Left ventricle myocardium inferior (tissue), 1 donor: ENCODE measurements at places on chromosomes 1 and 21. TPM values are rescaled to one million over a fixed set of nuclear protein-coding genes. Genes with fewer than 3 reads are reported as not detected.

Gene OLFML2B
- total RNA-seq: 3.4 TPM

DNA sequence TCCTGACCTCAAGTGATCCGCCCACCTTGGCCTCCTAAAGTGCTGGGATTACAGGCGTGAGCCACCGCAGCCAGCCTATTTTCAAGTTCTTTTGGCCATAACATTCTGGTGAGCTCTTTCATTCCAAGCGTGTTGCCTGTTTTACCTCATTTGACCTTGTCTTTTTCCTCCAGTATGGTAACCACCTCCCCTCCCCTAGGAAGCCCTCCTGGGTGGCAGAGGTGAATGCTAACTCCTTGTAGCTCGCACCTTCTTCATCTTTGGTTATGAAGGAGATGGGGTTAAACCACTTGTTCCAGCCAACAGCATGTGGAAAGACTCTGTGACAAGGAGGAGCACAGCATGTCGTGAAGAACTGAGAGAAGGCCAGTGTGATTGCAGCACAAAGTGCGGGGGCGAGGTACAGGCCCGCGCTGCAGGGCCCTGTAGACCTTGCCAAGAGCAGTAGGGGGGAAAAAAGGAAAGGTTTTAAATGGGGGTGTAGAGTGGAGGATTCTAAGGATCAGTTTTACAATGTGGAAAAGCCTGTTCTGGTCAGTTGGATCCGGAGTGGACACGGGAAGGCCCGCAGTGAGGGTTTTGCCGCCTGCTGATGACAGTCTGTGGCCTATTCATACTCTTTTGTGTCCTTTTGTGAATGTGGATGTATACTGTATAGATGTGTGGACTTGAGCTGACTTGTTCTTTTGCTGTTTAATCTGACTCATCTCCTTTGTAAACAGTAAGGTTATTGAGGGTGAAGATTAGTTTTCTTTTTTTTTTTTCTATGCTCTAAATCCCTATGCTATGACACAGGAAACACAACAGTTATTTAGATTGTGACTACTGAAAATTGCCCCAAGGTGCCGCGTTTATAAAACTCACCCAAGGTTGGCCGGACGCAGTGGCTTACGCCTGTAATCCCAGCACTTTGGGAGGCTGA lies 7.5 kb upstream of the ZNF436 start:
- DNase-seq: peak; percentile 54

- no peak for DNase-seq
Observed at GRCh38 chr1:219778793-219779369, 149.5 kb downstream of the SLC30A10 start.

- DNase-seq: no peak
Observed at GRCh38 chr1:30715216-30715615, 8.2 kb downstream of the MATN1 start.

Gene TMEM240
- 7.2 TPM for total RNA-seq

- DNase-seq: no peak
Observed at GRCh38 chr1:73903092-73903491, 294.9 kb downstream of the LRRIQ3 start.

- DNase-seq: no peak
Observed at GRCh38 chr1:215181518-215181917, 99.0 kb downstream of the KCNK2 start.
